Skeletal muscle cell (primary cell): ENCODE measurements at places on chromosomes 12 and 14.

GRCh38 chr14:61461808-61462275, 140.5 kb downstream of the PRKCH start:
- no peak for DNase-seq

DNA sequence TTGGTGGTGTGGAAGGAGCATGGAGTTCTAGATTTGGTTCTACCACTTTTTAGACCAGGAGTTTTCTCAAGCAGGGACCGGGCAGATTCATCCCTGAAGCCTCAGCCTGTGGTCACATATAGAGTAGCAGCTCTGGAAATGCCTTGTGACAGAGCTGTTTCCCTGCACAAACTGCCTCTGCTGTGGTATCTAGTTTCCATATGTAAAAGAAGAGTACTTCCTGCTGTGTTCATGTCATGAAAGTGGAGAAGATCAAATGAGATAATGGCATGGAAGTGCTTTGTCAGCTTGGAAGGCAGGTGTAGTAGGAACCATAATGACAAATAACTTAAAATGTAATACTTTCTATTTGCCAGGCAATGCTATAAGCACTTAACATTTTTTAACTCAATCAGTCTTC, 26.1 kb downstream of the OTUB2 start:
- no peak for DNase-seq

GRCh38 chr14:68788996-68789820, 3.7 kb downstream of the ZFP36L1 start:
- DNase-seq, result no peak

GRCh38 chr12:124994437-124994975, 1.1 kb downstream of the BRI3BP start:
- DNase-seq, result no peak

GRCh38 chr12:120534703-120535655, 823 bp downstream of the RNF10 start:
- peak; percentile 62 for DNase-seq

GRCh38 chr12:8145754-8146441, 10.9 kb upstream of the ZNF705A start:
- DNase-seq, result peak; percentile 72

GRCh38 chr14:103155010-103155409, 31.7 kb downstream of the TNFAIP2 start:
- DNase-seq, result no peak

DNA sequence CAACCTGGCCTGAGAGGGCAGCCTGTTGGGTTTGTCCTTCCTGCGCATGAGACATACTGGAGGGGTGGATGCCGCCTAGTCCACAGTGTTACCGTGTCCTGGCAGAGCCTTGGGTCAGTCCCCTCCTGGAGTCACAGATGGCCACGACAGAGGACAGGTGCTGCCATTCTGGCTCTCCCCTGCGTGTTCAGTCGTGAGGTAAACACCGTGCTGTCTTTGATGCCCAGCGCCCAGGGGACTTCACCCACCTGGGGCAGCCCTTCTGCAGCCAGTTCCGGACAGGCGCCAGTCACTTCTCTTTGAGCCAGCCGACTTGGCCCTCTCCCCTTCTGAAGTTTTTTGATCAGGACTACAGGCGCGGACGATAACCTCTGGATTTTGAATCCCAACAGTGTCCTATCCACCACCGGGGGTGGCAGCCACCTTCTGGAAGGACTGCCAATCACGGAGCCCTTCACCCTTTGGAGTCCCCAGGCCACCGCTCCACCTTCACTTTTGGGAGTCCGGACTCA, 933.0 kb downstream of the DIO2 start:
- DNase-seq, result no peak

- DNase-seq, result no peak
These were observed 34.4 kb upstream of the MANSC4 start for GRCh38 chr12:27814411-27814810.

DNA sequence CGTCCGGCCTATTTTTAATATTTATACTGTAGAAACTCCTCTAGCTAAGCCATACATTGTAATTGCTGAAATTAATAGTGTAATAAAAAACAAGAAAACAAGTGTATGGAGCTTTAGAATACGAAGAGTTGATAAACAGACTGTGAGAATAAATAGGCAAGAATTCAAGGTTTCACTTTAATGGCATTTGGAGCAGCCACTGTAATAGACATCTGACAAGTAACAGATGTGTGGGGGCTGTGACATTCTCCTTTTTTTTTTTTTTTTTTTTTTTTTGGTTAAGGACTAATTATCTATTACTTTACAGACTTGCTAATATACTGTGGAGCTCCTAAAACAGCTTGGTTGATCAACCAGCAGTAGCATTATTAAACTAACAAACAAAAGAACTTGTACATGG, 42.1 kb upstream of the CFAP54 start:
- DNase-seq, result no peak

DNA sequence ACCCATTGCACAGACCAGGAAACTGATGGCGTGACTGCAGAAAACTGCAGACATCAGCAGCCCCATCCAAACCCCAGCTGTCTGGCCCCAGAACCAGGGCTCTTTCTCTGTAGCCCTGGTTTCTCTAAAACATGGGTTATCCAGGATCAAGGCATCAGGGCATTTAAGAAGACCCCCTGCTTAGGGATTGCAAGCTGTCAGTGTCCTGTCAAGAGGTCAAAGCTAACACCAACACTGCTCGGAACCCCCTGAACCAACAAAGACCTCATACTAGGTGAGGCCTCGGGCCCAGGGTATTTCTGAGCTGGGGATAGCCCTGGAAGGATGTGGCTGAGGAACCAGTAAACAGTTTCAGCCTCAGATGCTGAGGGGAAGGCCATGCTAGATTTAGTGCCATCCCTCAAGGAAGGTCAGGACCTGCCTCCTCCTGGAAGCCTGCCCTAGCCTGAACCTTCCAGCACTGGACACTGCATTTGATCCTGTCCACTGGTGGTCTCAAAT, 39.2 kb downstream of the BCL11B start:
- DNase-seq, result no peak

GRCh38 chr14:67500981-67501380, 12.5 kb upstream of the TMEM229B start:
- DNase-seq, result no peak

DNA sequence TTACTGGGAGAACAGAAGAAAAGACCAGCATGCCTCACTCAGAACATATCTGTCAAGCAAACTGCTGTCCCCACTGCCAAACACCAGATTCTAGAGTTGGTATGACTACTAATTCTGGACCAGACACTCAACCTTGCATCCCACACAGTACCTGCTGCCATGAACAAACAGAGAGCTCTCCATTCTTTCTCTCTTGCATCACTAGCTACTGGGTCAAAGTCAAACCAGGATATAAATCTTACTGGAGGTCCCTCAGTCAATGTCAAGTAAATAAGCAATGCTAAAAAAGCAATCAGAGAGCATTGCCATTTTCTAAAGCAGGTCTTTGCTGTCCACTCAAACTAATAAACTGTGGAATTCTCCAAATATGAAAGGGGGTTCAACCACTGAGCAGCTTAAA, 452.4 kb upstream of the SEL1L start:
- no peak for DNase-seq

DNA sequence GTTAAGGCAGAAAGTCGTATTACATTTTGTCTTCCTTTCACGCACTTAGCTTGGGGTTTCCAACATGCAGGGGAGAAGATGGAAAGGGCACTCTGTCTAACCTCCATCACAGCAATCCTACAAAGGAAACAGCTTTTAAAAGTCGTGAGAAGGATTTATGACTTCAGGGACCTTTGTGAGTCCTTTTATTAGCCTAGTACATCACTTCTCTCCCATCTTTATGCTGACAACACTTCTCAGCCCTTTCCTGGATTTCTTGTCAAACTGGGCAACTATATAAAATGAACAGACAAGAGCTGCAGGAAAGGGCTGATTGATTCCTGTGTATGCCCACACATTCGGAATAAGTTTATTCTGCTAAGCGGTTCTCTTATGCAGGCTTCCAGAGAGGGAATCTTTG, 159.0 kb downstream of the DERA start:
- DNase-seq, result no peak

DNA sequence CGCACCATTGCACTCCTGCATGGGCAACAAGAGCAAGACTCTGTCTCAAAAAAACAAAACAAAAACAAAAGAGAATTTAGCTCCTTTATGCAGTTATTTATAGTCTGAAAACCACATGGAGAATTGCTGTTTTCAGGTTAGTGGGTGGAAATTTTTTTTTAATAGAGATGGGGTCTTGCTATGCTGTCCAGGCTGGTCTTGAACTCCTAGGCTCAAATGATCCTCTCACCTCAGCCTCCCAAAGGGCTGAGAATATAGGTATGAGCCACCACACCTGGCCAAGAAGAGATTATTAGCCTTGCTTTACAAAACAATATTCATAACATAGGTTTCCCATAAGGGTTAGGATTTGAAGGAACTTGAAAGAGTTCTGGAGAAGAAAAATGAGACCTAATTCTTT, 12.1 kb upstream of the SRP54 start:
- DNase-seq, result no peak

GRCh38 chr12:26244503-26244902, 49.1 kb downstream of the SSPN start:
- no peak for DNase-seq
